ENCODE measurements at places on chromosomes 7 and 10.

GRCh38 chr7:102933763-102934162, 21.0 kb downstream of the LRRC17 start:
- no peak for DNase-seq

DNA sequence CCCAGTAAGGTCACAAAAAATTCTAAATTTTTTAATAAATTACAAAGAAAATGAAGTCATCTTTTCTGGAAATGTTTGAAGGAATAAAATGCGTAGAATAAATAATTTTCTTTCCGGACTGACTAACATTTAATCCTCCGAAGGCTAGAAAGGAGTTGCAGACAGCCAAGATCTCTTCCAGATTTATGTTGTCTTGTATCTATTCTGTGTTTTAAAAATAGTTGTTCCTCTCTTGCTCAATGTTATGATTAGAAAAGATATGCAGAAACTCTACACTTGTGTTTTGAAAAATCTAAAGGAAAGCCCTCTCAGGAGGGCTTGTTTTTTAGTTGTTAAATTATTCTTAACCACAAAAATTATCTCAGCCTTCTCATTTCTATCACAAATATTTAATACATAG, 70.7 kb downstream of the MACC1 start:
- DNase-seq = no peak

DNA sequence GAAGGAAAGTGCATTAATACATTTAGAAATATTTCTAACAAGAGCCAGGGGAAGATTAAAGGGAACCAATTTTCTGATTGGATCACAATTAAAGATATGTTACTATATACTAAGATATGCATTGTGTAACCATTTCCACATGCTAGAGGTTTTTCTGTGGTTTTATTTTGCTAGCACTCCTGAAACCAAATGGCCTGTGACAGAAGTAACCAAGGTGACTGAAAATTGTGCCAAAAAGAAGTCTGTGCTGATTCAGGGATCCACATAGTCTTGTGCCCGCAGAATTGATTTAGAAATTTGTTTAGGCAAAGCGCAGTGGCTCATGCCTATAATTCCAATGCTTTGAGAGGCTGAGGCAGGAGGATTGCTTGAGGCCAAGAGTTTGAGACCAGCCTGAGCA, 1.8 kb downstream of the CC2D2B start:
- DNase-seq = no peak

- DNase-seq = no peak
Measured at GRCh38 chr10:127525686-127526085, 23.4 kb upstream of the NPS start.

DNA sequence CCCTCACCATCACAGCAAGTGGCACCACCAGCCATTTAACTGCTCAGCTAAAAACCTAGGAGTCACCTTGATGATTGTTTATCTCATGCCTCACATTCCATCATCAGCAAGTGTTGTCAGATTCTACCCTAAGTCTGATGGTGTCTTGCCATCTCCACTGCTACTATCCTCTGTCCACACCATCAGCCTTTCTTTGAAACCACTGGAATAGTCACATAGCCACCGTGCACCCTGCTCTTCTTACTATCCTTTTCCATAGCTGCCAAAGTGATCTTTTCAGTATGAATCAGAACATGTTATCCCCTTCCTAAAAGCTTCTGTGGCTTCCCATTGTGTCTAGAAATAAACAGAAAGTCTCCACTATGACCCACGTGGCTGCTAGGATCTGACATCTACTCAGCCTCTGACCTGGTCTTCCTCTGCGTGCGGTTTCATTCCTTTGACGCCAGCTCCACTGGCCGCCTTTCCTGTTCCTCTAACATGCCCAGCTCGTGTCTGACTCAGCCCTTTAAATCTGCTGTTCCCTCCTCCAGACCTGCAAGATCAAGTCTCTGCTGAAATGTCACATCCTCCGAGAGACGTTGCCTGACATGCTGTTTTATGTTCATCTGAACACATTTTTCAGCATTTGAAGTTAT, 16.5 kb upstream of the CHN2 start:
- DNase-seq = peak; percentile 85

DNA sequence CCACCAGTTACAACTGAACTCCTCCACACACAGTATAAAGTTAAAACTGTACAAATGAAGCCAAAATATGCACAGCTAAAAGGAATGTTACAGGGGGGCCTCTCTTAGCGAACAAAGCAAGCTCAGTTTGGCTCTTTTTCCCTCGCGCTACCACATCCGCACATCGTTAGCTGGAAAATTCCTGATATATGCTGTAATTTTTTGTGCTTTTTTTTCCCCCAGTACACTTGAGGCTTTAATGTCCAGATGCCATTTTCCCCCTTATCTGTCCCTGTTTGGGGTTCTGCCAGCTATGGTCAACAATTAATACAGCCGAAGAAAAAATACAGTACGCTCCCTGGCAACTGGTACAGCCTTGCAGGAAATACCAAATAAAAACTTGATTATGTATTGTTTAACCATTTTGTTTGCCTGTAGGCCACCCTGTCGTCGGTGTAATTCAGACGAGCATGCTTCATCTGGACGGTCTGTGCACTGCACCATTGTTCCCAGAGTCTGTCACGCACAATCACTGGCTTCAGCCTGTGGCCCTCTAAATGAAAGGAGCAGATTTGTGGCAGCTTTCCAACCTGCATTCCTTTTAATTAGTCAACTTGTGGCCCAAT, 108.1 kb upstream of the FAM133B start:
- DNase-seq = no peak

DNA sequence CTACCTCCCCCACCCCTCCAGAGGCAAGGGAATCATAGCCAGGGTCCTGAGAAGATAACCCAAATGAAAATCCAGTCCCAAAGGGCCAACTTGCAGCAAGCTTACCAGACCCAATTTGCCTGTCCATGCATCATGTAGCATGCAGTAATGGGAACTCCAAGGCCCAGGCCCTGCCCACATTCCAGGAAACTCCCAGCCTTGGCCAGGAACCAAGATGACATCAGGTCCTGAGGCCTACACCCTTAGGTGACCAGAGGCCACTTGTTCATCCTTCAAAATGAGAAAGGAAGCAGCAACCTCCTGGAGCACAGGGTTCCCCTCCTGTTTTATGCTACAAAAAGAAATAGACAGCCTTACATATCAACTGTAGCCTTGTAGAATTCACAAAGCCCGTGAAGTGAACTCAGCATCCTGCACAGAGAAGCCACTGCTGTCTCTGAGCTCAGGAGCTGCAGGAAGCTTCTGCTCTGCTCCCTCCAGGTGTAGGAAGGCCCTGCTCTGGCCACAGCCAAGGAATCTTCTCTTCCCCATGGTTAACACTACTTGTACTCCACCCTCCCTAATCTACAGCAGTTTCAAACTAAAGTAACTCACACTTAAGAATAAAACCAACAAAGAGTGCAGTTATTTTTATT, 30.3 kb upstream of the GRB10 start:
- DNase-seq = peak; percentile 81

- DNase-seq = no peak
Measured at GRCh38 chr7:50641442-50642405, 76.5 kb upstream of the DDC start.

- no peak for DNase-seq
Measured at GRCh38 chr10:62033125-62033524, 131.6 kb downstream of the ARID5B start.

- DNase-seq = peak; percentile 56
Measured at GRCh38 chr7:41579961-41580935, 122.6 kb downstream of the INHBA start.

- no peak for DNase-seq
Measured at GRCh38 chr7:15505761-15506160, 56.1 kb downstream of the AGMO start.

GRCh38 chr10:110684800-110685446, 40.8 kb downstream of the RBM20 start:
- peak; percentile 51 for DNase-seq

GRCh38 chr10:3719024-3719843, 65.8 kb downstream of the KLF6 start:
- no peak for DNase-seq

GRCh38 chr7:157853789-157854065, 516.9 kb downstream of the DNAJB6 start:
- no peak for DNase-seq

- no peak for DNase-seq
Measured at GRCh38 chr10:115706488-115707076, 566.4 kb downstream of the GFRA1 start.

- no peak for DNase-seq
Measured at GRCh38 chr7:118559207-118559606, 334.7 kb downstream of the ANKRD7 start.

GRCh38 chr10:45034301-45034700, 33.6 kb downstream of the ZNF22 start:
- peak; percentile 12 for DNase-seq

GRCh38 chr10:103500481-103500880, 7.0 kb downstream of the NEURL1 start:
- no peak for DNase-seq

- DNase-seq = no peak
Measured at GRCh38 chr7:91344911-91345310, 80.7 kb downstream of the FZD1 start.

DNA sequence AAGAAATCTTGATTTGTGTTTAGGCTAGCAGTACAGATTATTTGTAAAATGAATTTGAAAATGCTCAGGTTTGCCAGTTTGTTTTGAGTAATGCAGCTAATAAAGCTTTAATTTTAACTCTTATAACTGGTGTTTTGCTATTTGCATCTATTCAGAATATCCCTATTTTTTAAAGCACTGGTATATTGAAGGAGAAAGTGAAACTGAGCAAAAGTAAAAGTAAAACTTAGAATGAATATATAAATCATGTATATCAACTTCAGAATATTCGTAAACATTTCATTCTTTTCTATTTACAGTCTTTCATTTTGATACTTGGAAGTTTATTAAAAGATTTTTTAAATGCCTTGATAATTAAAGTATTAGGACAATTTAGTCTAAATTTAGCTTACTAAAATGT, 26.2 kb downstream of the TASOR2 start:
- DNase-seq = no peak

- DNase-seq = no peak
Measured at GRCh38 chr10:122541541-122542002, 19.0 kb upstream of the DMBT1 start.

DNA sequence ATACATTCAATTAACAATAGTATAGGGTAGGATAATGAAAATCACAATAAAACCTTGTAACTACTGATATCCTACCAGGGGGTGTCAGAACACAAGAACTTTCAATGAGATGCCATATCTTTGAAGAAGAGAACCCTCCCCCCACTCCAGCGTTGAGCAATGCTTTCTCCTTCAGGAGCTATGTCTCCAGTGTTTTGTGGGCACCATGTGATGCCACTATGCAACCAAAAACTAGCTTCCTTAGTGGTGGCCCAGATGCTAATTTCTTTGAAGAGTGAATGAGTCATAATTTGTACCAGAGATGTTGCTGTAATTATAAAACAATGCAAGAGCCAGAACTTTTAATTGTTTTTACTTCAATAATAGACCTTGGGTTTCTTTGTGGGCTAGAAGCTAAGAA, 76.0 kb upstream of the ADO start:
- DNase-seq = no peak

- no peak for DNase-seq
Measured at GRCh38 chr10:18073314-18073713, 66.9 kb upstream of the CACNB2 start.

DNA sequence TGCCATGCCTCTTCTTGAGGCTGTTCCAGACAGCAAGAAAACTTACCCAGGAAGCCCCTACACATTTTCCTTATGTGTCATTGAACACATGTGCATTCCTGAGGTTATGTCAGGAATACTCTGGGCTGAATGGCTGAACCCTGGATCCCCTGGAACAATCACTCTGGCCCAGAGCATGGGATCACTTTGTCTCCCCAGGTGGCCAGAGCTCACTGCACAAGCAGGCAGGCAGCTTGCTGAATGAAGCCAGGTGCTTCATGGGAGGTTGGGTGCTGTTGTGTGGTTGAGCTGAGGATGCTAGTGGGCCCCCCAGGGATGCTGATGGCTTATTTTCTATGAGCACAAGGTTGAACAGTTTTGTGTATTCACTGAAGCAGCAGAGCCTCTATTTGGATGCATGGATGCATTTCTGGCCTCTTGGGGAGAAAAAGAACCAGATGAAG, 54.7 kb upstream of the NPTX2 start:
- no peak for DNase-seq

- no peak for DNase-seq
Measured at GRCh38 chr7:29360633-29361625, 166.4 kb downstream of the CHN2 start.

DNA sequence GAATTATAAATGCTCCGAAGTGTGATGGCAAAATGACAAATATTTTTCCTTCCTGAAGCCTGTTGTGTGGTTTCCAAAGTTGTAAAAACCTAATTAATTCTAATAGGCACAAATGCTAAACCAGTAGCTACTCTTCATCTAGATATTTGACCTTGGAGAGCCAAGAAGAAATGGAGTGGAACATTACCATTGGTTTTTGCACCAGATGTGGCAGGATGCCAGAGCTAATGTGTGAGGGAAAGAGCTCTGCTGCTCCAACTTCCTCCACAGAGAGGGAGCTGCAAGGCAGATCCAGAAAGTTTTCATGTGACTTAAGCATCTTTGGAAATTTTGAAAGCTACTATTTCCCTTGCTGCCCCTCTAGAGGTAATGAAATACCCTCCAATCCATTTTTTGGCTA, 65.1 kb upstream of the HPS1 start:
- DNase-seq = no peak

DNA sequence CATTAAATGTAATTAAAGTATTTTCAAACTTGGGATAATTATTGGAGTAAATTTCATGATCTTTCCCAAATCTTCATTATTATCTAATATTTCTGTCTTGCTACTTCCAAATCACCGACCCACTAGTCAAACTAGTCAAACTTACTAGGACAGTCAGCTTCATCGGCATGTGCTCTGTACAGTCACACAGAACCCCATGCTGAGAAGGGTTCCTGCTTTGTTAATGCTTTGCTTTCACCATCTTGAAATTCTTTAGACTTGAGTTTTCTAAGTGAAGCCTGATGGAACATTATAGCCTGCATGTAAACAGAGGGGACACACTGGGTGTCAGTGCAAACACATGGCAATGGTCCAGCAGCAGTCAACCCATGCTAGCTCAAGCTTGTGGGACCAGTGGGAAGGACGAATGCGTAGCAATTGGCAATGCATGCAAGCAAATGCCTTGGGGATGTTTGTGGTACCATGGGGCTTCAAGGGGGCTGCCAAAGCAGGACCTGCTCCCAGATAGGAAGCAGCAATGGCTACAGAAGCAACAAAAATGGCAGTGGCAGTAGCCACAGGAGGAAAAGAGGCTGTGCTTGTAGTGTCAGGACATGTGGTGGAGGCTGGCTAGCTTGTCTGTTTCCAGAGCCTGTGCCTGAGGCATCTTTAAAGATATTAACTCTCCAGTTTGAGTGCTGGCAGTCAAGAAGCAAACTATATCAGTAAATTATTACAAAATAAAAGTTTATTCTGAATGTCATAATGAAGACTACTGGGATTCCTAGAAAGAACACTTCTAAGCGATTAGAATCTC, 441.1 kb upstream of the SEMA3D start:
- DNase-seq = no peak
